Breast epithelium (tissue), 4 donors: ENCODE measurements at places on chromosomes 4 and X. TPM values are rescaled to one million over a fixed set of nuclear protein-coding genes. Genes with fewer than 3 reads are reported as not detected.

- no peak for DNase-seq
These were observed 50.0 kb downstream of the NOP14 start for GRCh38 chr4:2913168-2913567.

DNA sequence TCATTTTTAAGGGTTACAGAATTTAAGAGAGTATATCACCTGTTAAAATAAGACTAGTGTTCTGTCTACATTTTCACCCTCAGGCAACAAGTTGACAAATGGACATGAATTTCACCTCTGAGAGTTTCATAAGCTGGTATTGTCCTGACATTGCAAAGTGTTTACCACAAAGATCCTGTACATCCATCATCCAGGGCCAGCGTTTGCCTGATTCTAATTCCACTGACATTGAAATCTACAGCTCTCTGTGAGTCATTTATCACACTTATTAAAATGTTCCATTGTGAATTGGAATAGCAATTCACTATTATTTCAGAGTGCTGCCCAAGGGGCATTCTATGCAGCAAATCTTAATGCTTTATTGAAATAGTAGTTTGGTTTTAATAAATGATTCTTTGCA, 1499.4 kb upstream of the PCDH7 start:
- no peak for DNase-seq

Gene CSAG2
- total RNA-seq: not detected

Gene MAGEB10
- not detected for total RNA-seq

Gene SLC10A6
- total RNA-seq: 5.9 TPM
